ENCODE measurements at places on chromosomes 1 and 21. TPM values are rescaled to one million over a fixed set of nuclear protein-coding genes. Genes with fewer than 3 reads are reported as not detected.

CYP2J2 gene
- total RNA-seq: 0.34 TPM

CFHR1 gene
- total RNA-seq: not detected

CLCA1 gene
- total RNA-seq: not detected

CDA gene
- total RNA-seq: 0.43 TPM

CFHR2 gene
- not detected for total RNA-seq

RAB25 gene
- not detected for total RNA-seq

KRTAP19-3 gene
- total RNA-seq: not detected

NUAK2 gene
- total RNA-seq: 1.5 TPM

GUCA2A gene
- not detected for total RNA-seq

TMEM59 gene
- total RNA-seq: 377 TPM

ZSCAN20 gene
- total RNA-seq: 6.6 TPM

WNT3A gene
- not detected for total RNA-seq

SELENBP1 gene
- total RNA-seq: not detected

LCE2B gene
- total RNA-seq: not detected

CELA2B gene
- total RNA-seq: not detected

FCRL5 gene
- not detected for total RNA-seq

CFAP141 gene
- total RNA-seq: not detected

MAP1LC3C gene
- total RNA-seq: not detected

EVA1B gene
- 89.6 TPM for total RNA-seq

CD52 gene
- not detected for total RNA-seq

AK5 gene
- total RNA-seq: 27.3 TPM

EFNA3 gene
- 1.4 TPM for total RNA-seq

SLC25A34 gene
- total RNA-seq: 0.34 TPM

CCDC185 gene
- total RNA-seq: not detected

HCRTR1 gene
- total RNA-seq: 5.3 TPM

DYRK3 gene
- total RNA-seq: 22.6 TPM

NTMT2 gene
- total RNA-seq: not detected

RORC gene
- not detected for total RNA-seq

Data from dermis lymphatic vessel endothelial cell (primary cell).